Right renal cortex interstitium (tissue), 3 donors: ENCODE measurements at places on chromosomes 16 and 17.

DNA sequence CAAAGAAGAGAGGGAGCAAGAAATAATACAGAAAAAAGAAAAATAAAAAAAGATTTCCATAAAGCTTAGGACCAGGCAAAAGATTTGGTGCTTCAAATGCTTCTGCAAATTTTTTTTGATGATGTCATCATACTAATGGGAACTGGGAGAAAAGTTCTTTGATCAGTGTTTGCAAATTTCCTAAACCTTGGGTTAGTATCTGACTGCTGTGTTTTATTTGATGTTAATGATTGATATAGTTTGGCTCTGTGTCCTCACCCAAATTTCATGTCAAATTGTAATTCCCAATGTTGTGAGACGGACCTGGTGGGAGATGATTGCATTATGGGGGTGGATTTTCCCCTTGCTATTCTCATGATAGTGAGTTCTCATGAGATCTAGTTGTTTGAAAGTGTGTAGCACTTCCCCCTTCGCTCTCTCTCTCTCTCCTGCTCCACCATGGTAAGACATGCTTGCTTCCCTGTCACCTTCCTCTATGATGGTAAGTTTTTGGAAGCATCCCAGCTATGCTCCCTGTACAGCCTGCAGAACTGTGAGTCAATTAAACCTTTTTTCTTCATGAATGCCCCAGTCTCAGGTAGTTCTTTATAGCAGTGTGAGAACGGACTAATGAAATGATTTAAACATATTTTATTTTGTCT is 72.6 kb downstream of the TMEM100 start:
- DNase-seq = no peak

DNA sequence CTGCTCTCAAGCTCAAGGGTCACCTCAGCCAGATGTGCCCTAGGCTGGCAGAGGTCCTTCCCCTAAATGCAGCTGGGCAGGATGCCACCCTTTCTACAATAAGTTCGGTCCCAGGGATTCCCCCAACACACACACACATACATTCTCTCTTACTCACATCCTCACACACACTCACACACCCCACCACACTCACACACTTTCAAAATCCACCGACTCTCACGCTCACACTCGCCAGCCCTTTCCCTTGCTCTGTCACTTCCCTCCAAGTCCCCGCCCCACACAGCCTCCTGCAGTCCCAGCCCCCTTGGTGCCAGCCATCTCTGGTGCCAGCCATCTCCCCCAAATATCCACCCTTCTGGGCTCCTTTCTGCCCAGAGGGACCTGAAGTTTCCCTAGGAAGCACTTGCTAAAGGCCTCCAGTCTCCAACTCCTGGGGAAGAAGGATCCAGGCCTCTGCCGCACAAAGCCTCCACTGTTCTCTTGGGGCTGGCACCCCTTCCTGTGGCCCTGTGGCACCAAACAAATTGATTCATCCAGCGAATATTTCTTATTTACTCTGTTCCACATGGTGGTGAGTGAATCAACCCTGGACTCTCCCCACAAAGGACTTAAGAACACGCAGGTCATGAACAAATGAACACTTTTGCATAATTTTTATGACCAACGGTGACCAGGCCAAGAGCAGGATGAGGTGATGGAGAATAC is 3.8 kb upstream of the USP36 start:
- DNase-seq = no peak

GRCh38 chr16:52450916-52451315 is 96.0 kb downstream of the TOX3 start:
- DNase-seq = no peak

DNA sequence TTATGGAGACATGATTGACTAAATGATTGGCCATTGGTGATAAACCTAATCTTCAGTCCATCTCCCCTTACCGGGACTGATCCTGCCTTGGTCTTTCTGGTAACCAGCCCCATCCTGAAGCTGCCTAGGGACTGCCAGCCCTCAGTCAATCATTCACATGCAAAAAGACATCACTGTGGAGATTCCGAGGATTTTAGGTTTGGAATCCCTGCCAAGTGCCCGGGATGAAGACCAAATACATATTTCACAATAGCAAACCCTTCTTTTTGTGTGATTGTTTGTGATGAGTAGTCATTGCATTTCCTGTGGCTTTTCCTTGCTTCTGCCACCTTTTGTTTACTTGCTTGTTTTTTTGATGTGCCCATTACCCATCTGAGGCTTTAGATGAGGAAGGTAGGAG is 44.0 kb downstream of the EPN2 start:
- DNase-seq = no peak

GRCh38 chr17:81460856-81461460 is 51.6 kb downstream of the ACTG1 start:
- DNase-seq = no peak

DNA sequence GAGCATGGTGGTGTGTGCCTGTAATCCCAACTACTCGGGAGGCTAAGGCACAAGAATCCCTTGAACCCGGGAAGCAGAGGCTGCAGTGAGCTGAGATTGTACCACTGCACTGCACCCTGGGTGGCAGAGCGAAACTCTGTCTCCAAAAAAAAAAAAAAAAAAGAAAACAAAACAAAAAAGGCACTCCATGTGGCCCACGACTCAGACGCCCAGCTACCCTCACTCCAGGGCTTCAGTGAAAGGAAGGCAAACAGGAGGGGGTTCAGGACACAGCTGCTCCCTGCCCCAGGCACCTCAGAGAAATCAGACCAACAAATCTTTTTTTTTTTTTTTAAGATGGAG is 91.7 kb downstream of the LITAF start:
- no peak for DNase-seq

DNA sequence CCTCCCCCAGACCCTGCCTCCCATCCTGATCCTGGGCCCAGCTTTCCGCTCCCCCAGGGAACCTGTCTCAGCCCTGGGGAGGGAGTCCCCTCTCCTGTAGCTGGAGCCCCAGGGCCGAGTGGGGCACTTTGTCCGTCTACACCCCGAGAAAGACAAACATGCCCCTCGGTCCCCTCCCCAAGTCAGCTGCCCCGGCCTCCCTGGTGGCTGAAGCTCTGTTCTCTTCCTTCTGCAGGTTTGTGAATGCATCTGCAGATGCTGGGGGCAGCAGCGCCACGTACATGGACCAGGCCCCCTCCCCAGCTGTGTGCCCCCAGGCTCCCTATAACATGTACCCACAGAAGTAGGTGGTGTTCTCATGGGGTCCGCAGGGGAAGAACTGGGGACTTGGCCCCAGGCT is 20.8 kb downstream of the STAT5A start:
- DNase-seq = no peak
